ENCODE measurements at places on chromosomes 2 and 18.

DNA sequence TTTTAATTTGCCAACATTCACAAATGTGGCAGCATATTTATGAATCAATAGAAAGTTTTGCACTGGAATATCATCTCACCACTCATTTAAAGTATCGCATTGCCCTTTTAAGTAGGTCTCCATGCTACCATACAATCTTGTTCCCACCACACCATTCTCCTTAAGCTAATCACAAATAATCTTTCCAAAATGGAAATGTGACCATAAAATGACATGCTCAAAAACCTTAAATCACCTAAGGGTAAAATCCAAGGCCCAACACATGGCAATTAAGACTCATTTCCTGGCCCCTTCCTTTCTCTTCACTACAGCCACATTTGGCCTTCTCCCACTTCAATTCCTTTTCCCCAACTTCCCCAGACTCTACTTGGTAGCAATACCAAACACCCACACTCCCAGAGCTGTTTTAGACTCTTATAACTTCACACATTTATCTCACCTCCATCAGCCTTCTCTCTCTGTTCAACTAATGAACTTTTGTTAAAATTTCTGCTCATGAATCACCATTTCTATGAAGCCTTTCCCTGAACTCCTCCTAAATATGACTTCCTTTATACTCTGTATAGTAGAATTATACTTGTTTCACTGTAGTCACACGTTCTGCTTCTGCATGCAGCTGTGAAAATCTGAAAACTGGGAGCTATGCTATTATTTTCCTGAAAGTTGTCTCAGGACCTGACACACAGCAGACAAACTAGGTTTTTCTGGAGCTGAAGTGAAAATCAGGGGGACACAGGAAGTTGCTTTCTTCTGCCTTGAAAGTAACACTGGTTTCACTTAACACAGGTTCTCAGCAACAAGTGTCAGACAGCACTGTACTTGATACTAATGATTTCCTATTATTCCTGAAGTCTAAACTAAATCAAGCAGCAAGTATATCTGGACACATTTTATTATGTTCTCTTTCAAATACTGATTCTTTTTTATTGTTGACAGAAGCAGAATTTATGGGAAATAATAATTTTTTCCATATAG lies 303.9 kb downstream of the ZEB2 start:
- DNase-seq = no peak

- no peak for DNase-seq
These were observed 26.8 kb upstream of the IL1RL1 start for GRCh38 chr2:102284611-102285010.

DNA sequence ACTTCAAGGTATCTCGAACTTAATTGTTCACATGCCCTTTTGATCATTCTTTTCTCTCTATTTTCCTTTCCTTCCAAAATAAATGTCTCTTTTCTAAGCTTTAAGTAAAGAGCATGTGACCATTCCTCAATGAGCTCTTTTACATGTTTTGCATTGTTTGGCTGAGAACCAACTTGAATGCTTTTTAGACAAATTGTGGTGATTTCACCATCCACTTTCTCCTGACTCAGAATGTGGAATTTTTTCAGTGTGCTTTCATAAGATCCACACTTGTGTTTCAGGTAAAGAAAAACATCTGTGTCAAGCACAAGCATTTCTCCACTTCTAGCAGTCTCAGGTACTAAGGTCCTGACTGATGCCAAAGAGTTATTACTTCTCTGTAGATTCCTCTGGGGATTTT lies 10.7 kb downstream of the RBM43 start:
- DNase-seq = no peak

- DNase-seq = no peak
These were observed 96.4 kb downstream of the RNF144A start for GRCh38 chr2:7013471-7014160.

GRCh38 chr2:152415231-152415642 lies 80.3 kb downstream of the FMNL2 start:
- DNase-seq = no peak

GRCh38 chr18:47100212-47100831 lies 50.0 kb downstream of the HDHD2 start:
- peak; percentile 70 for DNase-seq

DNA sequence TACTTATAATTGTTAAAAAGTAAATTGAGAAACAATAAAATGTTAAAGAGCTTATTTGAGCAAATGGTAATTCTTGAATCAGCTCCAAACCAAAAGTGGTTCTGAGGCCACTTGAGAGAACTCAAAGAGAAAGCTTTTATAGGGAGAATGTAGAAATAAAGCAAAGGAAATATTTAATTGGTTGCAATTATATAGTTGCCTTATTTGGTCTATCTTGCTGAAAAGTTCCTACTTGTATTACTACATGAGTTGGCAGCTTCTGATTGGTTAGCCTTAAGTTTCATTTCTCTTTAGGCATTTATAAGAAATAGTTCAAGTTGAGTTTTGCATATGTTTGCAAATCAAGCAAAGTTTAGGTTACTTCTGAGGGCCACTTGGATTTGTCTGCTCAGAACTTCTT lies 38.1 kb downstream of the SCN2A start:
- no peak for DNase-seq

GRCh38 chr18:65423776-65424175 lies 327.0 kb upstream of the CDH7 start:
- peak; percentile 80 for DNase-seq

DNA sequence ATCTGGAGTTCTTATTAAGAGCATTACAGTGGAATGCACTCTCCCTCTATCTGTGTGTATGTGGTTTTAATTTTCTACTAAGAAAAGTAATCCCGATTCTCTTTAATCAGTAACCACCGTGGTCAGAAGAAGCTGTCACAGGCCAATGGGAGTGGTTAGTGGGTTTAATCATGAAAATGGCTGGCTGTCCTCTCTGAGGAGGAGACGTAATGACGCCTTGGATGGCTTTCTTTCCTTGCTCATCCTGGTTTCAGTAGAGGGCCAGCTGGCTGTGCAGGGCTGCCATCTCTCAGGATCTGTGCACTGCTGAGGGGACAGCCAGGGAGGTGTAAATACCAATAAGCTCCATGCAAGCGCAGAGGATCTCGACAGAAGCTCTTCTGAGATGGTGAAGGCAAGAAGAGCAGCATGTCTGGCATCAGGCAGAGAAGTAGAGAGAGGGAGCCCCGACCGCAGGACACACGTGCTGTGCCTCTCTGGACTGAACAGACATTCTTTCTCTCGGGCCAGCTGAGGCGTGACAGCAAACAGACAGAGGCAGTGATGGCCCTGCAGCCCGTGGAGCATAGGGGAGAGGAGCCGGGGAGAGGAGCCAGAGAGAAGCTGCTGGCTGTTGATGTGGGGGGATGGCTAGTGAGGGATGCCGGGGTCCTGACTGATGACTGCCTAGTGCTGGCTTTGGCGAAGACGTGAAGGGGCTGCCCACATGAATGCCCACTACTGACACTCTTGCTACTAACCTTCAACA lies 65.1 kb upstream of the DAPL1 start:
- no peak for DNase-seq

DNA sequence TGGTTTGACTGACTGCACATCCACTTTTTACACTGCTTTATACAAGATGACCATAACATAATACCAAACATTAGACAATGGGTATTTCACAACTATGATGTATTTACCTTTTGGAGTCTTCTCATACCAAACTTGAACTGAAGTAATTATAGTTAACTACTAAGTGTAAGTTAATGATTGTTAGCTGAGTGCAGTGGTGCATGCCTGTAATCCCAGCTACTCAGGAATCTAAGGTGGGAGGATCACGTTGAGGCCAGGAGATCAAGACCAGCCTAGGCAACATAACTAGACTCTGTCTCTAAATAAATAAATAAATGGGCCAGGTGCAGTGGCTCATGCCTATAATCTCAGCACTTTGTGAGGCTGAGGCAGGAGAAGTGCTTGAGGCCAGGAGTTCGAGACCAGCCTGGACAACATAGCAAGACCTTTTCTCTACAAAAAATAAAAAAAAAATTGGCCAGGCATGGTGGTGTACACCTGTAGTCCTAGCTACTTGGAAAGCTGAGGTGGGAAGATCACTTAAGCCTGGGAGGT lies 44.9 kb upstream of the ORC2 start:
- DNase-seq = no peak

DNA sequence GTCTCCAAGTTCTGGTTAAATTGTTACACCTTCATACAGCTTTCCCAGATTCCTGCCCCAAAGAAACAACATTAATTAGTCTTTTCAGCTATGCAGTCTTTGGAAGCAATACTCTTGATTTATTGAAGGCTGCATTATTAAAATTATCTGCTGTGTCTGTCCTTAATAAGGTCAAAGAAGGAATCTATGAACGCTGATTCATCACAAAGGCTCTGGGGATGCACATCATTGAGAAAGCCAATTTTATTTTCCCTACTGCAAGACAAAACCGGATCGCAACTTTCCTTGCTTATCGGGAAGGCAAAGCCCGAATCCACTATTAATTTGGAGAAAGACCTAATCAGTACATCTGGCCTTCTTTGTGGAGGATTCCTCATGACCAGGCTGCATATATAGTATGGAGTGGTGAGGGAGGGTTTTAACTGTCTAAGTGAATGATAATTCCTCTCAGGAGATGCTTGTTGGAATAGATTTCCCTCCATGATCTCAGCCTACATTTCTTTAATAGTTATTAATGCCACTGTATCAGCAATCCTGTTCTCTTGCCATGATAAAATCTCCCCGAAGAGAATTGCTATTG lies 224.6 kb downstream of the PIK3C3 start:
- DNase-seq = no peak

DNA sequence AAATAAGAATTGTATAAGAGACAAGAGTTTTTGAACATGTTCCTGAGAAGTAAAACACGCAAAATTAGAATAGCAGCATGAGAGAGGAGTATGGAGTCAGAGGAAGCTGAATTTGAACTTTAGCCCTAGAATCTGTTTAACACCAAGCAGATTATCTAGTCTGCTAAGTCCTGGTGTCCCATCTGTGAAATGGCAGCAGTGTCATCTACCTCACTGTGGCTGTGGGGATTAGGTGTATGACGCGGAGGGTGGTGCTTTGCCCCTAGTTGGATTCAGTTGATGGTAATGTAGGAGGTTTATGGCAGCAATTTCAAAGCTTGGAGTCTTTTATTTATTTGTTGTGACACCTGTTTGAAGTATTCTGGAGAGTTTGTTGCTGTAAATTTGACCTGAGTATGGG lies 79.2 kb downstream of the ZNF532 start:
- DNase-seq = peak; percentile 93

DNA sequence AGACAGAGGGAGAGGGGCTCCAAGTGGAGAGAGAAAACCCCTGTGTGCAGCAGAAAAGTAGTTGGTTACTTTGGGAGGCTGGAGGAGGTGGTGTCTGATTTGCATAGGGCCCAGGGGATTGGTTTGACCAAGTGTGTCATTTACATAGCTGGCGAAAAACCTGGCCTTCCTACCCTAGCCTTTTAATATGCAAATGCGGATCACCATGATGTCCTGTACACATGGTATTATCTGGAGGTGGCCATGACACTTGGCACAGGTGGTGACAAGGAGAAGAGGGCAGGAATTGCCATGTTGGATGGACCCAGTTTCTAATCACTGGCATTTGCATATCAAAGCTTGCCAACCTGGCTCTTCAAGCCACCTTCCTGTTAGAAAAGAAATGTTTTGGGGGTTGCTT lies 120.8 kb upstream of the CHAC2 start:
- DNase-seq = no peak

DNA sequence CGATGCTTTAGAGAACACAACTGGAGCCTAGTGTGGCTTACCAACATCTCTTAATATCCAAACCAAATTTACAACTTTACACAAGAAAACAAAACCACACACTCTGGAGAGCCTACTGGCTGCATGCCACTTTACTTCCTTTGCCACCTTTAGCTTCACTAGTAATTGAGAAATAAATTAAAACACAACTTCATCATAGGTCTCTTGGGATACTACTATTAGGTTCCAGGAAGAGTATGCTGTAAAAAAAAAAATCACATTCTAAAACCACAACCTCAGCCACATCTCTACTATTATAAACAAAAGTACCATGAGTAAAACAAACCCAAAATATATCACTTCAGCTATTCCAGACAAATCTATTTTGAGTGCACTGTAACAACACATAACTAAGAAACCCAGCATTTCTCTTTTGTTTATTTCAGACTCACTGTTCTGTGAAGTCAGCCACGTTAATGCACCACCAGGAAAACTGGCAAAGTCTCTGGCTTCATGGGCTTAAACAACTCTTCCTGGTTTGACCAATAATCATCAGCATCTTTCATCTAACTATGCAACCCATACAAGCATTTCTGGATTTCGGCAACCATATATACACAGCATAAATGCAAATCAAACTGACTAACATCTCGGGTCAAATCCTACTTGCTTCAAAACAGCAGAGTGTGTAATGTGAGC lies 59.1 kb downstream of the REV1 start:
- DNase-seq = no peak

- no peak for DNase-seq
These were observed 297.4 kb downstream of the CALCRL start for GRCh38 chr2:187150670-187151069.

GRCh38 chr2:241796209-241796608 lies 12.8 kb upstream of the NEU4 start:
- no peak for DNase-seq

GRCh38 chr2:28621172-28622100 lies 125.6 kb downstream of the PLB1 start:
- no peak for DNase-seq

DNA sequence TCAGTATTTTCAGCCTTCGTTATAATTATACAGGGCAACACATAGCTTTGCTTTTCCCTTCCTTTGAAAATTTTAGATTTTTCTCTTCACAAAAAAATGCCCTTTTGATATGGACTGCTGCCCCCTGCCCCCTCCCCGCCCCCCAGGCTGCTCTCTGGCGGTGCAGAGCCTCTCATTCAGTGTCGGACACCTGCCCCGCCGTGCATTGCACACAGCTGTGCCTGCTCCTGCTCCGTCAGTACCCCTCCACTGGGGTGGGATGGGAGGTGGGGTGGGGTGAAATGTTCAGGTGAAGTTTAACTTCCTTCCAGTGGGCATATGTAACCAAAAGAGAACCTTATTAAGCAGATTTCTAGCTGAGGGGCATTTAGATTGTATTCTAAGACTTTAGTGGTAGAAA lies 148.0 kb downstream of the CCDC85A start:
- no peak for DNase-seq

- peak; percentile 47 for DNase-seq
These were observed 103.5 kb downstream of the SPTBN1 start for GRCh38 chr2:54559593-54560145.

GRCh38 chr2:58535182-58535581 lies 294.1 kb upstream of the FANCL start:
- DNase-seq = peak; percentile 97

DNA sequence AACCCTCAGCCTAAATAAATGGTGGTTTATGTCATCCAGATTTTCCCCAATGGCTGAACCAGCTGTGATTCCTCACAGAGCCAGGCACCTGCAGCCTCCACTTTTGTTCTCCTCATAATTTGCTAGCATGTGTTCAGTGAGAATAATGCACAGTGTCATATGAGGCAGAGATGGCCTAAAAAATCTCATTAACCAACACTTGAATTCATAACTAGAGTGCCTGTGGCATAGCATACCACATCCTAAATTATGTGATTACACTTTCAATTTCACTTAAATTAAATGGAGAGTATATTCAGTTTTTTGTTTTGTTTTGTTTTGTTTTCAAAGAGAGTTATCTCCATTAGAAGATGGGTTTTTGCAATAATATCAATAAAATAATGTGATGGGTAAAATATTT lies 488.0 kb downstream of the CBLN2 start:
- no peak for DNase-seq

GRCh38 chr2:69939722-69940121 lies 21.7 kb downstream of the ASPRV1 start:
- no peak for DNase-seq

Measured in NCI-H82 (cell line).